AG08396 (cell line): ENCODE measurements at places on chromosomes 7 and 10.

DNA sequence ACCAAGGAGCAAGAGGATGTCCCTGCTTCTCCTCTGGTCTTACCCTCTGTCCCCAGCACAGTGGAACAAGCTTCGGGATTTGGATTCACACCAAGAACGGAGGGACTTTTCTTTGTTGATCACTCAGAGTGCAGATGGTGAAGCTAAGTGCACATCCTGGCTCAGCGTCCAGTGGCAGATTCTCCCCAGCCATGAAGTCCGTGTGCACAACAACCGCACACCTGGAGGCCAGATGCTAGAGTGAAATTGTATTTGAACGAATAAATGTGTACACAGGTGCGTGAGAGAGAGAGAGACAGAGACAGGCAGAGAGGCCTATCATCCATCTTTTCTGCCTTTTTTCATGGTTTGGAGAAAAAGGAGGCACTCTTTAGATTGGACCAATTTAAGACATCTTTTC is 31.5 kb downstream of the ASB13 start:
- DNase-seq, result no peak

DNA sequence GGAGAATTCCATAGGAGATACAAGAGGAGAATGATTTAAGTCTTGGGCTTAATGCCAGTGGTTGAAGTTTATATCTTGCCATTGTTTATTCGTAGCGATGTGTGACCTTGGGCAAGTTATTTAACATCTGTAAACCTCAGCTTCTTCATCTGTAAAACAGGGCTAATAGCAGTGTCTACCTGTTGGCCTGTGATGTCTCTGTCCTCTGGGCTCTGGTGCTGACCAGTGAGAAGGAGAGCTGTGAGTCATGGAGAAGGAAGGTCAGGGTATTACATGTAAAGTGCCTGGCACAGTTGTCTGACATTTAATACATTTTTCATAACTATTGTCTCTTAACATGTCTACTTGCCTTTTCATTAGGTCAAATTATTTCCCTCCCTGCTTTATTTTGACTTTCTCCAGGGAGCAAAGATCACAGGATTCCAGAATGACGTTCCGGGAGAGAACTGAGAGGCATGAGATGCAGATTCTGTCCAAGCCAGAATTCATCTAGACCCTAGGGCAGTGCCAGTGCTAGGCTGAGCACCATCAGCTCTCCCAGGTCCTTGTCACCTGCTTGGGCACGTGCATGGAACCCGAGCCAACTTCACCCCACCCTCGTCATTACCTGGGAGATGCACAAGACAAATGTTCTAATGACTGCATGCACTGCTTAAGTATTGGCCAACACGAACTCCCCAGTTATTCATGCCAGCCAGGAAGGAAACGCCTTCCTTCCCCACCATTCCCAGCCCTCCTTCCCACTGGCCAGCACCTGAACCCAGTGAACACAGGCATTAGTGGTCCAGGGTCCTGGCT is 187.9 kb downstream of the DPY19L1 start:
- no peak for DNase-seq

GRCh38 chr7:136389933-136390332 is 412.8 kb upstream of the MTPN start:
- no peak for DNase-seq

GRCh38 chr7:154928136-154929005 is 74.6 kb downstream of the PAXIP1 start:
- DNase-seq, result peak; percentile 75

- no peak for DNase-seq
Observed at GRCh38 chr7:105028004-105028403, 14.0 kb downstream of the KMT2E start.

GRCh38 chr10:110868981-110869380 is 2.7 kb upstream of the PDCD4 start:
- DNase-seq, result no peak
